ENCODE measurements at places on chromosomes 11 and 22. TPM values are rescaled to one million over a fixed set of nuclear protein-coding genes. Genes with fewer than 3 reads are reported as not detected.

- no peaks in the 10 kb centered on the region for H3K27me3 ChIP-seq
- H3K4me1 ChIP-seq: no peaks in the 10 kb centered on the region
- DNase-seq: no peak
- H3K27ac ChIP-seq: no peak overlapping the region
- no peak overlapping the region for H3K4me3 ChIP-seq
Observed at GRCh38 chr22:42596863-42597530, 17.7 kb downstream of the POLDIP3 start.

- no peaks in the 10 kb centered on the region for H3K36me3 ChIP-seq
- no peaks in the 10 kb centered on the region for H3K27me3 ChIP-seq
- no peak for DNase-seq
- no peaks in the 10 kb centered on the region for H3K4me1 ChIP-seq
- no peak overlapping the region for H3K4me3 ChIP-seq
Observed at GRCh38 chr11:13101644-13102512, 92.8 kb downstream of the RASSF10 start.

DNA sequence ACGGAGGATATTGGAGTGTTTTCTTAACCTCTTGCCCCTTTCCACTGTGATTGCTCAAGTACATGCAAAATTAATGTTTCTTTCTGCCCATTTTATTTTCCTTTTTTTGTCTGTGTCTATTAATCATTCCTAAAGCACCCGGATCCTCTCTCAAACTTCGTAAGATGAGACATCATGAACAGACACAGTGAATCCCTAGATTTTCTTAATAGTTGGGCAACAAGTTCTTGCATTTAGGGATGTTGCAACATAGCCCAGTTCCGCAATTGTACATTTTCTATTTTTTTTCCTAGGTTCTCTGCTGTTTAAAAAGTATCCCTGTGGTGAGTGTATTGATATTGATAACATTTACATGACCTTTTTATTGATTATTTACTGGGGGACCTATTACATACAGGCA lies 2.9 kb downstream of the FAM111A start:
- DNase-seq: no peak
- no peak overlapping the region for H3K4me3 ChIP-seq
- no peaks in the 10 kb centered on the region for H3K27me3 ChIP-seq
- H3K27ac ChIP-seq: no peak overlapping the region
- peaks cover 9% of the 10 kb centered on the region for H3K4me1 ChIP-seq
- no peaks in the 10 kb centered on the region for H3K36me3 ChIP-seq

Gene SYCE3
- not detected for total RNA-seq

Gene FAM111B
- total RNA-seq: 2.1 TPM

Measured in thoracic aorta (tissue), 2 donors.